ENCODE measurements at places on chromosomes 4 and X.

GRCh38 chr4:32215277-32215676 is 1495.1 kb downstream of the PCDH7 start:
- no peak for DNase-seq

GRCh38 chr4:7135389-7135746 is 57.0 kb upstream of the SORCS2 start:
- DNase-seq = no peak

- DNase-seq = no peak
These were observed 203.1 kb downstream of the FBXO8 start for GRCh38 chr4:174080361-174080760.

- DNase-seq = no peak
These were observed 67.0 kb downstream of the AASDH start for GRCh38 chr4:56320293-56320692.

- no peak for DNase-seq
These were observed 264.3 kb downstream of the TECRL start for GRCh38 chr4:64144994-64145393.

DNA sequence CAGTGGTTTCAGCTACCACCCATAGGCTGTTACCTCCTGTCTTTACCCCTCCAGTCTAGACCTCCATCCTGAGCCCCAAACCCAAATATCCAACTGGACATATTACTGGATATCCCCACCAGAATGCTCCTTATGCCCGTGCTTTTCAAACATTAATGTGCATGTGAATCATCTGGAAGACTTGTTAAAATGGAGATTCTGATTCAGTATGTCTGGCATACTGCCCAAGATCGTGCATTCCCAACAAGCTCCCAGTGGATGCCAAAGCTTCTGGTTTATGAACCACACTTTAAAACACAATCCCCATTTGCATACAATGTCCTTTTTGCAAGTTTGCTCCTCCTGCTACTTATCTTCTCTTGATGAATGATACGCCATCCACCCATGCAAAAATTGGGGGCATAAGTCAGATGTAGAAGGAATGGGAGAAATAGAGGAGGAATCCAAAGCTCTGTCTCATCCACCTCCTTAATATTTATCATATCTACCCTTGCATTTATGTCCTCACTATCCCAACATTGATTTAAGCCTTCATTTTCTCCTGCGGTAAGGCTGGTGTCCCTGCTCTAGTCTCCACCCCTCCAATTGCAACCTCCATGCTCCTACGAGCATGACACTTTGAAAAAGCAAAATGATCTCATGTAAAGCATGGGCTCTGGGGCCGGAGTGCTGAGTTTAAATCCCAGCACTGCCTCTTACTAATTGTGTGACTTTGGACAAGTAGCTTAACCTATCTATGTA is 7.4 kb upstream of the PGRMC1 start:
- no peak for DNase-seq

DNA sequence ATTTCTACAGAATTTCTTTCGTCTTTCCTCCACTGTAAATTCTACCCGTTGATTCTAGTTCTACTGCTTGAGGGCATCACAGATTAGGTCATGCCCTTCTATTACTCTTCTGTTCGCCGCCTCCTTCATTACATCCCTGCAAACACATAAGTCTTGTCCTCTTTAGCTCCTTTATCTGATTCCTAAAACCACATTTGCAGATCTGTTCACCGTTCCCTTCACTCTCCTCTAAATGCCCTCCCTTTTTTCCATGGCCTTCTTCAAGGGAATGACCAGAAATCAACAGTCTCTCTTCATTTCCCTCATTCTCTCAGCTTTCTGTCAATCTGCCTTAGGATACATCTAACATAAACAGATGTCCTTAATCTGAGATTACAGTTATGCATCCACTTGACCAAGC is 43.1 kb downstream of the BTC start:
- no peak for DNase-seq

DNA sequence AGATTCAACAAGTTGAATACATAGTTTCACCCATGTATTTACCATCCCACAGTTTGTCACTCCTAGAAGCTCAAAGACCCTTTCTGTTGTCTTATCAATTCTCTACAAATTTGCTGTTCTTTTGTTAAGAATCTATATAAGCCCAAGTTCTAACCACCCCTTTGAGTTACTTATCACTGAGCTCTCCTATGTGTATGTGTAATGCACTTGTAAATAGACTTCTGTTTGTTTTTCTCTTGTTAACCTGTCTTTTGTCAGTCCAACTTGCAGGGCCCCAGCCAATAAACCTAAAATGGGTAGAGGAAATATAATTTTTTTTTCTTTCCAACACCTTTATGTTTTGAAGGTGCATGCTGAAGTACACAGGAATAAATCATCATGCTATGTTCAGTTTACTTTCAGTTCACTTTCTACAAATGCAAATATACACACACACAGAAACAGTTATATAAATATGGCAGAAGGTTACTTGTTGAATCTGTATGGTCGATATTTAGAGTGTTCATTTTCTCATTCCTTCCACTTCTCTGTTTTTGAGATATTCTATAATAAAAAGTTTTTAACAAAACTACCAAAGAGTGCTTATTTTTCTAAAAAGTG is 22.3 kb upstream of the CLOCK start:
- no peak for DNase-seq

DNA sequence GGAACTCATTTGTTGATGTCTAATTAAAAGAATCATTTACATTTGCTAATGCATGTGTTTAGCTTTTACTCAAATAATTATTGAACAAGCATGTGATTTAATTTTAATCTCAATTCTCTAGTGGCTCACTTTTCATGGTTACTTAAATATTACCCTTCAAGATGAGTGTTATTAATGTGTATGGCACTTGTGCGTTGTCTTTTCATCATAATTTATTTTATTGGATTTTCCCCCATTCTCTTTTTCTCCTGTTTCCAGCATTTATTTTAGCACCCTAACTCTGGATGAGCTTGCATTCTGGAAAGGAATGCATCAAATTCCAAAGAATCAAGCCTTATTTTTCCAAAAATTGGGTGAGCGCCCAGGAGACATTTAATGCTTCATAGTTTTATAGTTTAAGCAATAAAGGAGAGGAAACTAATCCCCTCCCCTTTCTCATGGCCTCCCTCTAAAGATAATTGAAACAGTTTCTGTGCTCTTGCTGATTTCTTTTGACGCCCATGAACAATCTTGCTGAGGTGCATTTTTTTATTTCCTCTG is 191.1 kb upstream of the FAT4 start:
- DNase-seq = no peak

- no peak for DNase-seq
These were observed 159.5 kb downstream of the SHOX start for GRCh38 chrX:790041-790506.

DNA sequence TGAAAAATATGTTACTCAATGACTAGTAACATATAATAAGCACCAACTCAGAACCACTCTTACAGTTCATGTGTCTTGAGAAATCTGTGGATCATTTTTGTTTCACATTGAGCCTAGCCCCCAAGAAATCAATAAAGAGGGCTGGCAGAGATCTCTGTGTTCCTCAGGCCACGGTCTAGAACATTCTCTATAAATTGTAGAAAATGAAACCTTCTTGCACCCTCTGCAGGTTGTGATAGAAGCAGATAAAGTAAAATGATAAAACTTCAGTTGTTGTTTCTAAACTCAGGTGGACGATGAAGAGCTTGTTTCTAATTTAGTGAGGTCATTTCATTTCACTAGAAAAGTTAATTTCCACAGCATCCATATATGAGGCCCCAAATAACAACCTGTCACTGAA is 182.7 kb downstream of the KIT start:
- DNase-seq = no peak

DNA sequence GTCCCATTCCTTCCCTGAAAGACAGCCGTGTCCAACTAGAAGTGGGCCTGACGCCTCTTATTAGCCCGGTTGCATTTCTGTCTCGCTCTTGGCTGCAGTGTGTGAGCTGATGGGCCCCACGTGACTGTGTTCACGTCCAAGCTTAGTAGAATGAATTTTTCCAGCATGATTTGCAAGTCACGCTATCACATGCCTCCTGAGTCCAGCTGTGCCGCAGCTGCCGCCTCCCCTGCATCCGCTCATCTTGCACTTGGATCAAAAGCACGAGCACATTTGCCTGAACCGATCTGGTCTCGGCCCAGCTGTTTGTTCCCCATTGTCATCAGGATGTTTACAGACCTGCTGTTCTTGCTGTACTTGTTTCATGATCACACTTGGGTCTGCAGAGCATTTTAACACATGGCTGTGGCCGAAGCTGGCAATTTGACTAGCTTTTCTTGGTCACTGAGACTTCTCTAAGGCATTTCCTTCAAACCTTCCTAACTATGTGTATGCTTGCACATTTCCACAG is 126.5 kb downstream of the KIT start:
- DNase-seq = no peak

DNA sequence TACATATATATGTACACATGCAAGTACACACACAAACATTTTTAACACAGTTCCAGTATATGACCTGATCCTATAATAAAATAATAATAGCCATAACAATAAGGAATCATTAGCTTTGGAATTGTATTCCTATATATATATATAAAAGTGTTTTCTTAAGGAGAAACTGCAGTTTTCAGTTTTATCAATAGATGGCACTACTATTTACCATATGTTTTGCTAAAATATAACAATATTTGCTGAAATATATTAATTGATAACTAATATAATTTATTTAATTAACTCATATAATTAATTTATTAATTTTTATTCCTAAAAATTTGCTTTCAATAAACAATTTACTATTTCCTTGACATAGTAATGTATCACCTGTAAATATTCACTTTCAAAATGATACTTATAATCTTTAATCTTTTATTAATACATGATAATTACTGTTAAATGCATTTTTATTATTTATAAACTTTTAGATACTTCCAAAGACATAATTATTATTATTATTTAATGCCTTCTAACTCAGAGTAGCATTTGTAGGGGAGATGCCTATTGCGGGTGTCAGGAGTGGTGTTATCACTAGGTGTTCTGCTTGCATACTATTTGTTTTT is 599.5 kb downstream of the FSTL5 start:
- DNase-seq = no peak

DNA sequence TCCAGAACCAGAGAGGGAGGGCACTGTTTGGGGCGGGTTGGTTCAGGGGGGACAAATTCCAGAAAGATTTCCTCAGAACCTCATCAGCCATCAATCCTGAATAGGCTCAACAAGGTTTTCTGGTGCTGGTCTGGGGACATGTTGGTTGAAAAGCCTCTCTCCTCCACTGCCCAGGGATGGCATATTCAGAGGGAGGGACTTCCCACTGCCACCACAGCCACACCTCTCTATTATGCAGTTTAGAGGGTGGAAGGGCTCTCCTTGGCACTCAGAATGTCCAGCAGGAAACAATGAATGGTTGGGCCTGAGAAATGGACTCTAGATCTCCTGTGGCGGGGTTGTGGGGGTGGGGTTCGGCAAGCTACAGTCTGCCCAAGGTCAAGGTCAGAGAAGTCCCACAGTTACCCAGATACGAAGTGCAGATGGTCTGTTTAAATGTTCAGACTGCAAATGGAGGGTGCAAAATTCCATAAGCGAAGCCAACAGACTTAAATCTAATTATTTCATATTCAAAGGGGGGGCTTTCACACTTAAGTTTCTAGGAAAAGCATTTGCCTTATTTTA is 70.7 kb downstream of the LEF1 start:
- no peak for DNase-seq

DNA sequence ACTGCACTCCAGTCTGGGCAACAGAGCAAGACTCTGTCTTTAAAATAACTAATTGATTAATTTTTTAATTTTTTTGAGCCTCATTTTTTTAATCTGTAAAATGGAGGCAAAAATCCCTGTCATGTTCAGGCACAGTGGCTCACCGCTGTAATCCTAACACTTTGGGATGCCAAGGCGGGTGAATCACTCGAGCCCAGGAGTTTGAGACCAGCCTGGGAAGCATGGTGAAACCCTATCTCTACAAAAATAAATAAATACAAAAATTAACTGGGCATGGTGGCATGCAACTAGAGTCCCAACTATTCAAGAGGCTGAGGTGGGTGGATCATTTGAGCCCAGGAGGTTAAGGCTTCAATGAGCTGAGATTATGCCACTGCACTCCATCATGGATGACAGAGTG is 15.4 kb downstream of the AMTN start:
- DNase-seq = no peak

DNA sequence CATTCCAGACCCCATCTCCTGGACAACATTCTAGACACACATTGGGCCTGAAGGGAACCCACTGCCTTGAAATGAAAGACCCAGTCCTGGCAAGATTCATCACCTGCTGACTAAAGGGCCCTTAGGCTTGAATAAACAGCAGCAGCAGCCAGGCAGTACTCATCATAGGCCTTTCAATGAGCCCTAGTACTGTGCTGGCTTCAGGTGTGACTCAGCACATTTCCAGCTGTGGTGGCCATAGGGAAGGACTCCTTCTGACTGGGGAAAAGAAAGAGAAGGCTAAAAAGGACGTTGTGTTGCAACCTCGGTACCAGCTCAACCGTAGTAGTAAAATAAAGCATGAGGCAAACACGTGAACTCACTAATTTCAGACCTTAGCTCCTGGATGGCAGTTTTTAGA is 344.0 kb downstream of the ACTRT1 start:
- DNase-seq = no peak

- DNase-seq = no peak
These were observed 413.2 kb downstream of the FAT4 start for GRCh38 chr4:125727931-125728330.

GRCh38 chrX:54042609-54043021 is 1.7 kb downstream of the PHF8 start:
- DNase-seq = peak; percentile 56

GRCh38 chrX:150085881-150086280 is 147.6 kb upstream of the EOLA2 start:
- DNase-seq = no peak

DNA sequence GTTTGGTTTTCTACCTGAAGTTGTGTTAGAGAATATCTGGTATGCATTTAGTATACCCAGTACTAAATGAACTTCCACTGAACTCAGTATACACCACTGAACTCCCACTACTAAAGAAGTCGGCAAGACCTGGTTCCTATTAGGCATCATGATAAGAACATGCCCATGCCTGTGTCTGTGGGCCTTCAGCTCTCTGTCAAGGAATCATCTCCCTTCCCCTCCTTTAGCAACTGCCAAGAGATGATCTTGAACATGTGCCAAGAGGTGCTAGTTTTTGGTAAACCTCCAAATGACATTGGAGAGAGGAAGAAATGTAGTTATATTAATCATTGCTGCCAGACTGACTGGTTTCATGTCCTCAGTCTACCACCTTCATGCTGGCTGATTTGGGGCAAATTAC is 113.2 kb downstream of the ATP10D start:
- DNase-seq = no peak

GRCh38 chr4:184613405-184613804 is 35.8 kb downstream of the CASP3 start:
- no peak for DNase-seq

DNA sequence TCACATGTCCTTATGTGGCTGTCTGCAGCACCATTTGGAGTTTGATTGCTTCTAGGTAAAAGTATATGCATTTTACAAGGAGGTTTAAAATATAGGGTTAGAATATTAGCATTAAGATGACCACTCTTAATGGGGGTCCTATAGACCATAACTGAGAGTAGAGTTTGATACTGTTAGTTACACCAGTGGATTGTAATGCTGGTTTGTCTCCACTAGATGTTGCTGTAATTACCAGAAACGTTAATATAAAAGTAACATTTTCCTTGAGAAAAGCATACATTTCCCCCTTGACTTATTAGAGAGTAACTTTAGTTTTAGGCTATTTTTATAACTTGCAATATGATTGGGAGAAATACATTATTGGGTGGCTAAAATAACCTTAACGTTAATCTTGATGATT is 93.0 kb downstream of the ZXDA start:
- DNase-seq = no peak

- no peak for DNase-seq
These were observed 106.6 kb downstream of the CEP135 start for GRCh38 chr4:56055027-56055977.

GRCh38 chr4:92483341-92483740 is 179.6 kb downstream of the GRID2 start:
- DNase-seq = no peak

Data from activated CD4-positive, alpha-beta T cell treated with anti-CD3 and anti-CD28 coated beads for 48 hours (primary cell).